ENCODE measurements at places on chromosomes 5 and 9.

GRCh38 chr5:73153513-73153912, 19.5 kb upstream of the TMEM174 start:
- no peak for DNase-seq

DNA sequence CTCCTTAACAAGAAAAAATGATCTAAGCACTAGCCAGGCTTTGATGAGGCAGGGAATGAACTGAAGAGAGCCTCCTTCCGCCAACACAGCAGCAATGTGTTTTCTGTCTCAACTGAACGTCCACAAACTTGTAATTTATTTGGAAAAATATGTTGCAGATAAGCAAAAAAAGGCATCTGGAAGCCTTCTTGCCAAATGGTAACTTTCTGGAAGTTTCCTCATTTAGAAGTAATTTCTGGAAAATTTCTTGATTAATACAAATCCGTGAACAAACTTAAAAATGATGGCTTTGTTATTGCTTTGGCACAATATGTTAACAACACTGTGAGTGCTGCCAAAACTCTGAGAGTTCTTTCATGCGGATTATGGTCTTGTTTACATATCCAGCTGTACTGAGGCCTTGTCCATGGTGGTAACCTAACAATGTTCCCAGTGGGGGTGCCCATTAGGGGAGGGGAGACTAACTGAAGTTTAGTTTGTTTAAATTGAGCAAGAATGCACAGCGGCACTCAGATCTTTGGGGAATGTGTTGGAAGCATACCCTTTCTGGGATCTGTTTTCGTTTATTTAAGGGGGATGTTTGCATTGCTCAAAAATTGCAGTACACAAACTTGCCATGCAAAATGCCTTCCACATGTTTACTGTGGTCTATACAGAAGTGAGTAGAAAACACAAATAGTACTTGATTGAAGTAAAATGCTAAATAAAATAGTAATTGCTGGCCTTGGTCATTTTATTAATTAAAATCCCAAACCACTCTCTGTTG, 334.7 kb downstream of the NR2F1-AS1 start:
- no peak for DNase-seq

- no peak for DNase-seq
Observed at GRCh38 chr5:36619012-36619635, 12.7 kb downstream of the SLC1A3 start.

DNA sequence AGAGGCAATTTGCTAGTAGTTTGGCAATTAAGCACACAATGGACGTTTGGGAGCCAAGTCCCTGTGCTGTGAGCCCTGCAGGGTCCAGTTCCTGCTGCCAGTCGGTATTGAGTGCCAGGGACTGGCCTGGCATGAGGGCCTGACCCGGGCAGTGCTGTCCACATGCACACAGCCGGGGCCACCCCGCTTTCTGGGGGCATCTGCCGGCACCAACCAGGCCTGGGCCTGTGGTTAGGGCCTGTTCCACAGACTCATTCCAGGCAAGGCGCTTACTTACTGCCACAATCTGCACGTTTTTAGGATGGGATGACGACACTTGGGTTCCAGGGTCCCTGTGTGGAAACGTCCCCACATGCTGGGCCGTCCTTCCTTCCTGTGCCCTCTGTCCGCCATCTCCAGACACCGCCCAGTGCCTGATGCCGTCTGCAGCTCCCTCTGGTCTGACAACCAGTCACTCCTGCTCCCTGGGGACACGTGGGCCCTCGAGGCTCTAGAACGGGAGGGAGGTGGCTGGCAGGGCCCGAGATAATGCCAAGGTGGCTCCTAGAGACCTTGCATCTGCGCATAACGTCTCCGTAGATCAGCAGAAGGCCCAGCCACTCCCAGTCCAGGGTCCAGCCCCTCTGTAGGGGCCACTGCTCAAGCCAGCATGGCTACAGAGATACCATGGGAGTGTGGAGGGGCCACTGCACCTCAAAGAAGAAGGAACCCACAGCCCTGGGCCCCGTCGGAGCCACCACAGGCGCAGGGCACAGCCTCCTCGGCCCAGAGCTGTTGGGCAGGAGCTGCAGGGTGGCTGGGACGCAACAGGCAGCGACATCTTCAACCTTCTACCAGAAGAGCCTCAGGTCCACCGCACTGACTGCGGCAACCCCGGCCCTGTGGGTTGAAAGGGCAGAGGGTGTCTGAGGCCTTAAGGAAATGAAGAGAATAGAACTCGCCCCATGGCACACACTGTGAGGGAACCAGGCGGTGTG, 24.7 kb downstream of the SLC9A3 start:
- no peak for DNase-seq

DNA sequence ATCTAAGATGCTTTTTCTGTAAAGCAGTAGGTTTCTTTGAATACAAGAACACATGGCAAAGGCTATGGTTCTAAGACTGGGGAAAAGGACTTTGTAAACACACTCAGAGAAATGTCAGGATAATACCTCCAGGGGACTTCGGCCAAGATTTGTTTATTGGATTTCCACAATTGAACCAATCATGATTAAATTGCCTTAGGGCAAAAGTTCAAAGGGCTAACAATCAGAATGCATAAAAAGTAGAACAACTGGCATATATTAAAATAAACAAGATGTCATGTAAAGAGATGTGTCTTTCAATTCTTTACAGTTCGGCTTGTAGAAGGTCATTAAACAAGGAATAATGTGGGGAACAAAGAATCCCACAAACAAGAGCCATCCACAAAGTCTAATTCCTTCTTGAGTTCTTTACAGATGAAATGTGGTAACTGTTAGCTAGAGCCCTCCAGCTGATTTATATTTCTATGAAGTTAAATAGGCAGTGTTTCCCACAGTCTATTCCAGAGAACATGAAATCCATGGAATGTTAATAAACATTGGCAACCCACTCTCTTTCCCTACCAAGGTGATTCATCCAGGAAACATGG, 565.5 kb downstream of the ZNF608 start:
- DNase-seq = no peak

DNA sequence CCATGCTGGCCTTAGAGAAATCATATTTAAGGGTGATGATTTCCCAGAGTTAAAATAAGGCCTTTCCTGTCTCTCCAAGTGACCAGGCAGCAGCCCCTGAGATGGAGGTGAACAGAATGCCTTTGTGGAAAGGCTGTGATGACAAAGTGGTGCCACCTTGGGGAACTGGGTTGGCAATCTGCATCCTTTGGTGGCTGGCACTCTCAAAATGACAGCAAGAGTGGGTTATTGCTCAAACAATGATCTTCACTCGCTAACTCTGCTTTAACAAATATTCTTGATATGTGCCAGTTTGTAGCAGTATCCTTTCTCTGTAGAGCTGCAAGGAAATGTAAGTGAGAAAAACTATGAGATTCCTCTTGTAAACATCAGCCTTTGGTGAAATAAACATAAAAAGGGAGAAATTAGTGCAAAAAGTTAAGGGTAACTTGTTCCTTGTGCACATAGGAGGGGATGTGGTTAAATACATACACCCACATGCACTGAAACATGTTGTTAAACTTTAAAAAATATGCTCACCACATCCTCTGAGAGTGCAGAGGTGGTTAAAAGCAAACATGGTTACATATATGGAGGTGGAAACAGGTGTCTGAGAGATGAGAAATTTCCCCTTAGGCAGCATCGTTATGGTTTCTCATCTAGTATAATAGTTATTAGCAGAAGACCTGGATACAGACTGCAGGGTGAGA, 373.4 kb upstream of the CTNND2 start:
- DNase-seq = no peak

DNA sequence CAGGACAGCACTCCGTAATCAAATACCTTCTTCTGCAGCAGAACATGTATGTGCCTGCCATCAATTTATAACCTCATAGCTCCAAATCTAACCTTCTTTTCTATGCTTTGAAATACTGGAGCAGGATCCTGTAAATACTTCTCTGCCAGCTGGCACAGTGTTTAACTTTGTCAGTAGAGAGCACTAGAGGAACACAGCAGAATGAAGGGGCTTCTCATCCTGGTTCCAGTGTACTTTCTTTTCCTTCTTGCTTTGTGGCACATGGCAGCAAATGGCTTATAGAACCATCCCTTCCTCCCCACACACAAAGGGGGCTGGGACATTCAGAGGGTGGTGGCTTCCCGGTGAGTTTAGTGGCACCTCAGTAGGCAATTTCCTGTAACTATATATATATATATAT, 3.8 kb upstream of the FBXW11 start:
- no peak for DNase-seq
